Skeletal muscle tissue (tissue), 5 donors: ENCODE measurements at places on chromosomes 3 and 15. TPM values are rescaled to one million over a fixed set of nuclear protein-coding genes. Genes with fewer than 3 reads are reported as not detected.

NME9 gene
- not detected for total RNA-seq

SLC24A5 gene
- total RNA-seq, result not detected

UROC1 gene
- total RNA-seq, result not detected

SCN5A gene
- total RNA-seq, result 1.6 TPM

PXYLP1 gene
- 17.2 TPM for total RNA-seq

FANCD2 gene
- 11.5 TPM for total RNA-seq

ADAMTS7 gene
- 7.3 TPM for total RNA-seq

TTLL13 gene
- not detected for total RNA-seq
